ENCODE measurements at places on chromosomes 6 and 20.

DNA sequence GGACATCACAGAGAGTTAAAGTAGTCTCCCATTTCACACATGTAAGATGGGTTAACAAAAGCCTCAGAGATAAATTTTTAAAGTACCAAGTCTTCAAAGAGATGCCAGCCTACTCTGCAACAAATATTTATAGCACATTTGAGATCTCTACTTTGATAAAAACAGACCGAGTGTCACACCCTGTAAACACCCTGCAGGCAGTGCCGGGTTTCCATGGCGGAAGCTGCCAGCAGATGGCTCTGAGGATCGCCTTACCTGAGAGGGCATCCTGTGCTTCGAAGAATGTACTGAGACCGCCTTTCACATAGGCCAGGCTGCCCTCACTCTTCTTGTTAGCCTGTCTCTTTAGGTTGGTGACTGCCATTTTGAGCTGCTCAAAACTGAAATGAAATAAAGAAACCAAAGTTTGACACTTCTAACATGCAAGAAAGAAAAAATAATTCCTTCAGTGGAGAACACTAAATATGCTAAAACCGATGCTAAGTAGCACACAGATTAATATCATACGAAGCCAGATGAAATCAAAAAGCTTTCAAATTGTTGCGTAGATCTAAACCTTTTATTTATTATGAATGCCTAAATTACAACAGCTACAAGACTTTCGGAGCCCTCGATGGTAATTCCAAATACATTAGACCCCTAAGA lies 39.3 kb downstream of the HUS1B start:
- no peak for DNase-seq

GRCh38 chr6:155366325-155366724 lies 52.0 kb upstream of the TFB1M start:
- DNase-seq: no peak

- no peak for DNase-seq
Observed at GRCh38 chr6:76697585-76697984, 625.1 kb upstream of the IMPG1 start.

GRCh38 chr6:92380803-92381601 lies 1038.4 kb downstream of the EPHA7 start:
- DNase-seq: no peak

- DNase-seq: no peak
Observed at GRCh38 chr6:70289299-70289698, 13.6 kb downstream of the COL9A1 start.
